ENCODE measurements at places on chromosomes 7 and 10.

DNA sequence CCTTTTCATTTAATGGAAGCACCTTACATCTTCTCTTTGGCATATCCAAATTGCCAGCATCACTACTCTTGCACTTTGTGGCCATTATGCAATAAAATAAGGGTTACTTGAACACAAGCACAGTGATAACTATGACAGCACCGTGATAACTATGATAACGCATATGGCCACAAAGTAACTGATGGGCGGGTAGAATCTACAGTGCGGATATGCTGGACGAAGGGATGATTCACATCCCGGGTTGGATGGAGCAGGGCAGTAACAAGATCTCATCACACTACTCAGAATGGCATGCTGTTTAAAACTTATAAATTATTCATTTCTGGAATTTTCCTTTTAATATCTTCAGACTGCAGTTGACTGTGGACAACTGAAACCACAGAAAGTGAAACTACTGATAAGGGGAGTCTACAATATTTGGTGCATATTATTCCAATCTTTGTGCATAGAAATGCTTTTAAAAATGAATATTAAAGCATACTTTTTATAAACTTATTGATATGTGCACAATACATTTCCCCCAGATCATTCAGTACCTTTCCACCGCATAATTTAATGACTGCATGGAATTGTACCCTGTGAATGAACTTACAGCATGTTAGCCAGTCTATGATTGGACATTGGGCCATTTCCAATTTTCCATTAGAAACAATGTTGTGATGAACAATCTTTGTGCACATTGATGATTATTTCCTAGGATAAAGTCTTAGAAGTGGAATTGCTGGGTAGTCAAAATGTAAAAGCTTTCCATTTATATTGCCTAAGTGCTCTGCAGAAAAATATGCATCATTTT is 136.4 kb downstream of the WNT2 start:
- no peak for DNase-seq

GRCh38 chr10:88333248-88333630 is 249.9 kb downstream of the RNLS start:
- DNase-seq = no peak

GRCh38 chr7:35468606-35469005 is 214.7 kb upstream of the TBX20 start:
- no peak for DNase-seq

DNA sequence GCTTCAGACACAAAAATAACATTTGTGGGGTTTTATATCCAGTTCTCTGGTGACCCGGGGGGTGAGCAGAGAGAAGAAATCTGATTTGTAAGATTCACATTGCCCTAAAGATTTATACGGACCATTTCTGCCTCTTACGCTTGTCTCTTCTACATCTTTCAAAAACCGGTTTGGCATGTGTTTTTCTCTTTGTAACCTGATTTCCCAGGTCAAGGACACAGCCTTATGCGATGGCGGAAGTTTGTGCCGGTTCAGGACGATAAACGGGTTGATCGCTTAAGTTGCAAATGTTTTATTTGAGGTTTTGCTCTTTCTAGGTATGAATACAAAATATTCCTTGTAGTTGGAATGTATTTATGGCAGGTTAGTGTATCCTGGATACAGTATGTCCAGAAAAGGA is 61.6 kb upstream of the SH2B2 start:
- no peak for DNase-seq

- DNase-seq = no peak
Observed at GRCh38 chr10:110502851-110503301, 5.2 kb downstream of the DUSP5 start.

DNA sequence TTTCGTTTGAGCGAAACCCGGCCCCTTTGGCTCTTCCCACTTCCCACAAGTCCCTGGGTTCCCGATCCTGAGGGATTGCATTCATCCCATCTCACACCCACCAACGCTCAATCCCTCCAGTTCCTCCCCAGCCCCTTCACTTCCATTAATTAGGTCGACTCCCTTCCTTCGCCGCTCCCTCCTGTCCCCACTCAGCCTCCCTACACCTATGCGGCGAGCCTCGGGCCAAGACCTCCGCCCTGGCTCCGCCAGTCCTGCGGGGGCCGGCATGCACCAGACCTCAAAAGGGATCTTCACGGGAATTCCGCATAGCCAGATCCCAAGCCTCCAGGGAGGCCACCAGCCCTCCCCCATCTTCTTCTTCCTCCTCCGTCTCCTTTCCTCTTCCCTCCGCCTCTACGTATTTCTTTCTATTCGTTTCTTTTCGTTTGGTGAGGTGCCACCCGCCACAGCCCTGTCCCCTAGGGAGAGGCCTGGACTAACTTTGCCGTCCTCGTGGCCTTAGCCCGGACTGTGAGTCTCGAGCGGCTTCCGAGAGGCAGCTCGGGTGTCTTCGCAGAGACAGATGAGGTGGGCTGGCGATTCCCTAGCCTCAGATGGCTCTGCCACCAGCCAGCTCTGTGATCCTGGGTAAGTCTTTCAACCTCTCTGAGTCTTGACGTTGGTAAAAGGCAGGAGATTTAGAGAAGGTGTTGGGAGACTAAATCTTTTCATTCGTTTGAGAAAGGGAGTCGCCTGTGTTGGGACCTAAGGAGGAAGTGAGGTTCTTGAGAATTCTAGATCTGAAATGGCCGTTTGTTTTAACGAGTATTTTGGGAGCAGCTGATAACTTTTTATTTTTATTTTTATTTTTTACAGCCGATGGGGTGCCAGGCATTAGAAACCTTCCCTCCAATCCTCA is 8.1 kb upstream of the LBX1 start:
- no peak for DNase-seq

DNA sequence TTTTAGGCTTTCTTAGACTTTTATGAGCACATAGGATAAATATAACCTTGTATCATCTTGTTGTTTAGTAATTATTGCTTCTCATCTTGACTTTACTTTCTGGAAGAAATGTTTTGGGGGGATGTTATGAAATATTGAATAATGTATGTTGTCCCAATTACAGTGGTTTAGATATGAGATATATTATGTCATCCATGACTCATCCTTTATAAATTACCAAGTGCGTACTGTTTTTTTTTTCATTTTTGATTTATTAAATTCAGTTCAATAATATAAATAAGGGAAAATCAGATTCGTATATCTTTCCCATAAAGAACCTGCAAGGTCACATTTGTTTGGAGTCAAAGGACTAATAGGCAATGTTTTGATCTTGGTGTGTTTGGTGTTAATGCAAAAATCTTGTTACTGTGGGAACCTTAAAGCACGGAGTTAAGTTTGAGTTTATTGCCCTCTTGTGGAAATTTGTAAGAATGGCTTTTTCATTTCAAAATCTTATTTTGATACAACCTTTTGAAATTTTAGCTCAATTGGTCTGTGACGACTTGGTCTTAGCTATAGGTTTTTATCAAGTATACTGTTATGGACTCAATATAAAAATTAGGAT is 108.6 kb downstream of the SRI start:
- peak; percentile 42 for DNase-seq

DNA sequence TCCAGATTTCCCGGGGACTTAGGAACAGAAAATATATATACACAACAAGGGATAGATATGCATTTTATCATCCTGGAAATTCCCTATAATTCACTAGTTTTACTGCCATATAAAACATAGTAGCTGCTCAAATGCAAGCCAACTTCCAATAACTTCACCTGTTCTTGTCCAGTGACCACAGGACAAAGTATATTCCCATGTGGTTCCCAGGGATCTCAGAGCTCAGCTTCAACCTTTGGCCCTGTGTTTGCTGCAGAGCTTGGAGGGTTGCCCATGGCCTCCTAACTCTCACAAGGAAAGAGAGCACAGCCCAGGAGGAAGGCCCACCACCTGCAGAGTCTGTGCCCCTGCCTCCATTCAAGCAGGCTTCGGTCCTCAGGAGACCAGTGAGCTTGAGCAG is 4.5 kb upstream of the DRGX start:
- no peak for DNase-seq

GRCh38 chr7:45001826-45002225 is 1.8 kb downstream of the CCM2 start:
- DNase-seq = no peak

DNA sequence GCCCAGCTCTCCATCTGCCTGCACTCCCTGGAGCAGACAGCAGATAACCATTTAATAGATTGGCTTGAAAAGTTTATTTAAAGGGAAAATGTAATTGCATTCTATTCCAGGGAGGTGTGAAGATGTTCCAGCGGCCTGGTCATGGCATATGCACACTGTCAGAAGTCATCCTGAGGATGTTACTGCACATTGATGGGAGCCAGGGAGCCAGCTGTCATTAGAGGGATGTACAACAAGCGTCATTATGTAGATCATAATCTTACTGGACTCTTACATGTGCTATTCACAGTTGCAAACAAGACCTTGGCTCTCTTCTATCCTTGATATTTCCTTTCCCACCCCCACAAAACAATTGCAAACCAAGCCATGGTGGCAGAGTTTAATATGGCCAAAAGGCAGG is 65.4 kb downstream of the FAM204A start:
- DNase-seq = no peak

GRCh38 chr7:94741179-94741578 is 85.2 kb upstream of the SGCE start:
- no peak for DNase-seq

- DNase-seq = no peak
Observed at GRCh38 chr7:15977663-15978062, 291.2 kb upstream of the MEOX2 start.

GRCh38 chr10:73206385-73206784 is 38.5 kb downstream of the FAM149B1 start:
- DNase-seq = no peak

GRCh38 chr7:31850066-31850465 is 163.1 kb downstream of the PPP1R17 start:
- no peak for DNase-seq

DNA sequence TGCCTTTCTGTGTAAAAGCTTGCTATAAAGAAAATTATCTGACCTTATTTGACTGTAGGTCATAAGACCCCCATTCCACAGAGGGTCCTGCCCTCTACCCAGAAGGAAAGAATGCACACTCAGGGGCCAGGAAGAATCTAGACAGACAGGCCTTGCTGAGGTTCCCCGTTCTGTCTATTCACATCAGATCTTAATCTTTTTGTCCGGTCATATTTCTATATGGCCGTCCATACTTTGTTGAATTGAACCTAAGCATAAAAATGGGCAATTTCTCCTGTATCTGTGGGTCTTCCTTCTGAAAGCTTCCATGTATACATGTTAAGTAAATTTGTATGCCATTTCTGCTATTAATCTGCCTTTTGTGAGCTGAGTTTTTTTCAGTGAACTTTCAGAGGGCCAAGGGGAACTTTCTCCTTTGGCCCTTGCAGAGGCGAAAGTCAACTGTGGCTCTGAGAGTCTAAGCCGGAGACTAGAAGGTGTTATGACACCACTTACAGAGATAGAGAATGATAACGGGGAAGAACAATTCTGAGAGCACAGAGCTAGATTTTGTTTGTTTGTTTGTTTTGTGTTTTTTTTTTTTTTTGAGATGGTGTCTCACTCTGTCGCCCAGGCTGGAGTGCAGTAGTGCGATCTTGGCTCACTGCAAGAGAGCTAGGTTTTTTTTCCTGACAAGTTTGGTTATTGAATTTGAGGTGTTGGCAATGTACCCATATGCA is 11.6 kb upstream of the PRKAR2B start:
- DNase-seq = no peak

DNA sequence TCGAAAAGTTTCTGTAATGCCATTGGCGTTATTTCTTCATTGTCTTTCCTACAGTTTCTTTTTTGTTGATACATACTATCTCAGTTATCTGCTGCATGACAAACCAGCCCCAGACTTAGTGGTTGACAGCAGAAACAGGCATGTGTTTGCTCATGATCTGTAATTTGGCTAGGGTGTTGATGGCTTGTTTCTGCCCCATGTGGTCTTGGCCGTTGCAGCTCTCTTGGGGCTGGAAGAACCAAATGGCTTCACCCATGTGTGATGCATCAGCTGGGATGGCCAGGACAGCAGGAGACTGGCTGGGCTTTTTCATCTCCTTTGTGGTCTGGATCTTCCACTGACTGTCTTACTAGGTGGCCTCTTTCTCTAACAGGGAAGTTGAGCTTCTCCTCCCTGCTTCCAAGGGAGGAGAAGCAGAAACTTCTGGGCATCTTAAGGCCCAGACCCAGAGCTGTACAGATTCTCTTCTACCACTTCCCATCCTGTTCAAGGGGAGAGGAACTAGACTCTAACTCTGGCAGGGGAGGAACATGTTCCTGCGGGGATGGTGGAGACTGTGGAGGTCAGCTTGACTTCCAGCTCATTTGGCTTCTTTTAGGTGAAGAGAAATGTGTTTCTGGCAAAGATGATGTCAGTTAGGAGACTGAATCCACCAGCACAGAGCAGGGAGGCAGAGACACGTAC is 89.3 kb downstream of the FANK1 start:
- DNase-seq = no peak

GRCh38 chr7:151917791-151918509 is 38.3 kb upstream of the GALNTL5 start:
- DNase-seq = no peak

DNA sequence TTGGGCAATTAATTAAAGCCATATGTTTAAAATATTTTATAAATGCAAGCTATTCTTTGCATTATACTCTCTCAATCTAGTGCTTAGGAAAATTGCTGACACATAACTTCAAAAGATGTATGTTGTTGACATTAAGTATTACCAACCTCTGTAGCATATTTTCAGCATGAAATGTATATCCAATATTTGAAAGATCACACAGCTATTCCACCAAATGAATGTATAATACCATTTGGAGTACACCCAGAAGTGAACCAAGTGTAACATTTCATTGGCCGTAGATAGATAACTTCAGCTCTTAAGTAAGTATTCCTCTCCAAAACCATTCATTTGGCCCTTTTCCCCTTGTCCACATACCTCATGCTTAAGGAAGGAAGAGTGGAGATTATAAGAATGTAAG is 104.6 kb downstream of the HECTD2 start:
- no peak for DNase-seq

DNA sequence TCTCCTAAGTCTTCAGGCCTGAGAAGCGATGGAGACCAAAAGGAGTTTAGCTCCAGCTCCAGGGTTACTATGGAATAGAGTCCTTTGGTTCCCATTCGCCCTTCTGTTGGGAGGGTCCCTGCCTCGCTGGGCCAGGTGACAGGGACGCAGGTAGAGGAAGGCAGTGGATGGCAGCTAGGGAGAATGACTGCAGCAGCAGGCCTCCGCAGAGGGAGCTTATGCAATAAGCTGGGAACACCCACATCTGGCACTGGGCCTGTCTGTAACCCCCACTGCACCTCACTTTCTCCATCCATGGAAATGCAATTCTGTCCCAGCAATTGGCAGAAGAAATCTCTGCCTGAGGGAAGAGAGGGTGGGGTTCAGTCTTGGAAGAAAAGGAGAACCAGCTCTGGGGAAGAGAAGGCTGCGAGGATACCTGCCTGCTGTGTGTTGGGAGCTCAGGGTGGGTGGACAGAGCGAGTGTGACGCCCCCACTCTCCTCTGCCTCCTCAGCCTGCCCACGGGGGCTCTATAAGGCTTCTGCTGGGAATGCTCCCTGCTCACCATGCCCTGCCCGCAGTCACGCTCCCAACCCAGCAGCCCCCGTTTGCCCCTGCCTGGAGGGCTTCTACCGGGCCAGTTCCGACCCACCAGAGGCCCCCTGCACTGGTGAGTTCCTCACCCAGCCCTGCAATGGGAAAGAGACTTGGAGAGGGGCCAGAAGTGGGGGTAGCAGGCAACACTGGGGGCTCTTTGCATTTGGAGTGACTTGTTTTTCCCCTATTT is 10.3 kb downstream of the EPHB6 start:
- no peak for DNase-seq
